ENCODE measurements at places on chromosomes 7 and 10. TPM values are rescaled to one million over a fixed set of nuclear protein-coding genes. Genes with fewer than 3 reads are reported as not detected.

C7orf33 gene
- polyA plus RNA-seq, result not detected

ASAH2 gene
- 1.5 TPM for polyA plus RNA-seq

ATG9B gene
- polyA plus RNA-seq, result 11.2 TPM

NEURL1 gene
- 0.35 TPM for polyA plus RNA-seq

C7orf25 gene
- 3.1 TPM for polyA plus RNA-seq

FAM3C gene
- polyA plus RNA-seq, result 50.4 TPM

CDK5 gene
- polyA plus RNA-seq, result 11.4 TPM

GIMAP2 gene
- polyA plus RNA-seq, result 11.9 TPM

VWC2 gene
- polyA plus RNA-seq, result not detected

PIP gene
- not detected for polyA plus RNA-seq

IKZF1 gene
- polyA plus RNA-seq, result 213 TPM

CALD1 gene
- polyA plus RNA-seq, result 0.89 TPM

FXYD4 gene
- polyA plus RNA-seq, result not detected

ADCY1 gene
- 0.18 TPM for polyA plus RNA-seq

SLC39A12 gene
- not detected for polyA plus RNA-seq

TUBB8 gene
- 0.59 TPM for polyA plus RNA-seq

IFIT2 gene
- 13.6 TPM for polyA plus RNA-seq

WIPF3 gene
- not detected for polyA plus RNA-seq

CYP2W1 gene
- polyA plus RNA-seq, result not detected

ACTR3C gene
- polyA plus RNA-seq, result 5.2 TPM

CCDC126 gene
- polyA plus RNA-seq, result 12.7 TPM

MTG1 gene
- 51.8 TPM for polyA plus RNA-seq

GIGYF1 gene
- 2.6 TPM for polyA plus RNA-seq

MMD2 gene
- not detected for polyA plus RNA-seq

SLC26A3 gene
- not detected for polyA plus RNA-seq

SPDYE11 gene
- 0.19 TPM for polyA plus RNA-seq

TSPAN15 gene
- polyA plus RNA-seq, result not detected

PILRA gene
- polyA plus RNA-seq, result 2.3 TPM

EIF5AL1 gene
- 0.18 TPM for polyA plus RNA-seq

UBE2H gene
- 66.3 TPM for polyA plus RNA-seq

ABCB4 gene
- polyA plus RNA-seq, result 12.5 TPM

TAS2R39 gene
- not detected for polyA plus RNA-seq

CYP3A4 gene
- not detected for polyA plus RNA-seq

LMTK2 gene
- polyA plus RNA-seq, result 1.6 TPM

CPA2 gene
- not detected for polyA plus RNA-seq

PPP1R17 gene
- polyA plus RNA-seq, result not detected

HMX2 gene
- polyA plus RNA-seq, result not detected

ETV1 gene
- not detected for polyA plus RNA-seq

CLCN1 gene
- not detected for polyA plus RNA-seq

PTPRZ1 gene
- polyA plus RNA-seq, result not detected

NUTM2E gene
- polyA plus RNA-seq, result not detected

SLC26A5 gene
- not detected for polyA plus RNA-seq
